Stromal cell of bone marrow (primary cell): ENCODE measurements at places on chromosomes 4 and X.

- no peak for DNase-seq
These were observed 183.6 kb upstream of the NOCT start for GRCh38 chr4:138831948-138832347.

DNA sequence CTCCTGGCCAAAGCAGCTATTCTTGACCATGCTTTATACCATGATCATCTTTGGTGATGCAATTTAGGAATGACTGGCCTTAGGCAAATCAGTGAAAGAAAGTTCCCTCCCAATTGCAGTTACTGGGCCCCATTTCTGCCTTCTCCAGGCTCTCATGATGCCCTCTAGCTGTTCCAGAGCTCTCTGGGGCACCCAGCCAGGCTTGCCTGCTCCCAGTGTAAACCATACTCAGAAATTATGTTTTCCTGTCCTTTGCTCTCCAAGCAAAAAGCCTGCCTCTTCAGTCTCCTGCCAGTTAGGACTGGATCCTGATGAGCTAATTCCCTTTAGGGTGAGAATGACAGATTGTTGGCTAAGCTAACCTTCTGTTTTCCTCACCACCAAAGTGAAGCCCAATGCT lies 85.3 kb upstream of the RBPJ start:
- DNase-seq: peak; percentile 95

GRCh38 chrX:13372203-13372980 lies 52.5 kb upstream of the ATXN3L start:
- no peak for DNase-seq

- no peak for DNase-seq
These were observed 30.3 kb upstream of the NAF1 start for GRCh38 chr4:163196926-163197480.

DNA sequence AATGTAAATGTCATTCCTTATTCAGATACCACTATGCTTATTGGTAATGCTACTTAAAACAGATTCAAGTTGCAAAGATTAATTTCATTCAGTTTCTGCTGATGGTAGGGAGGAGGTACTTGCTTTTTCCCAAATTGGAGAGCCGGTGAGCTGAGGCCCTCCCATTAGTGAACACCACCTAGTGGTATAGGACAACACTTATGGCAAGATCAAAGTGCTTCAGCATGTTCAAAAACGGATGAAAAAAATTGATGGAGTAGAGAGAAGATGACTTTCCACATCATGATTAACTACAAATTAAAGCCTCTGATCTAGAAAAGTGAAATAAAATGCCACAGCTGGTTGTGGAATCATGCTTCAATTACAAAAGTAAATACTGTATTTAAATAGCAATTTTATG lies 112.9 kb downstream of the MBNL3 start:
- DNase-seq: no peak

DNA sequence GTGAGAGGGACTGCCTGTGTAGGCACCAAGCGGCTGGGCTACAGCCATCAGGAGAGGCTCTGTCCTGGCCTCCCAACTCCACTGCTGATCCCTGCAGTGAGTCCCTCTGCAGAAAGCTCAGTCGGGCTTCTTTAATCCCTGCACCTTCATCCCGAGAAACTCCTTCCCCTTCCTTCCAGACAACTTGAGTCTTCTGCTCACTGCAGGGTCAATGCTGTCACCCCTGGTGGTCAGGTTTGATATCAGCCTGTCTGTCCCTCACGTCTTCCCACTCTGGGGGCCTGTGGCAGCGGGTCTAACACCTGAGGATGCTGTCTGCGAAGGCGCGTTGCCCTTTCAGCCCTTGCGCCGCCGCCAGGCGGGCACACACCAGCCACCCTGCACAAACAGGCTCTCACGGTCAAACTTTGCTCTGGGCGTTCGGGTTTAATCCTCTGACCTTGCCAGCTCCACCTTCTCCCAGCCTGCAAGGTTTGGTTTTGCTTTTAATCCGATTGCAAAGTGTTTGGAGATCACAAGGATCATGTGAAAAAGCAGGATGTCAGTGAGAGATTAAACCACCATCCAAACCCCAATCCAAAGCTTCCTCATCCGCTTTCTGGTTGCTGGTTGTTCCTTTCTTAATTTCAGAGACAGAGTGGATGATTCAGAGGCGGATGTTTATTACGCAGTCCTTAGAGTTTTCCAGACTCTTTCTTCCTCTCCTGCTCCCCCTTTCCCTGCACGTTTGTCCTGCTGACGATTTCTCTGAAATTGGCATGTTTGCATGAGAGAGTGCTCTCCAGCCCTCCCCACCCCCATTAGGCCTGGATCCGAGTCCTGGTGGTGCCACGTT lies 74.8 kb upstream of the SLC34A2 start:
- no peak for DNase-seq
